ENCODE measurements at places on chromosomes 12 and 14. TPM values are rescaled to one million over a fixed set of nuclear protein-coding genes. Genes with fewer than 3 reads are reported as not detected.

GRCh38 chr12:50055831-50056638 lies 1.4 kb upstream of the ASIC1 start:
- H3K36me3 ChIP-seq = no peaks in the 10 kb centered on the region
- DNase-seq = peak; percentile 59
- peaks cover 21% of the 10 kb centered on the region for H3K4me1 ChIP-seq
- H3K27ac ChIP-seq = no peak overlapping the region
- H3K27me3 ChIP-seq = peaks cover 4% of the 10 kb centered on the region

DNA sequence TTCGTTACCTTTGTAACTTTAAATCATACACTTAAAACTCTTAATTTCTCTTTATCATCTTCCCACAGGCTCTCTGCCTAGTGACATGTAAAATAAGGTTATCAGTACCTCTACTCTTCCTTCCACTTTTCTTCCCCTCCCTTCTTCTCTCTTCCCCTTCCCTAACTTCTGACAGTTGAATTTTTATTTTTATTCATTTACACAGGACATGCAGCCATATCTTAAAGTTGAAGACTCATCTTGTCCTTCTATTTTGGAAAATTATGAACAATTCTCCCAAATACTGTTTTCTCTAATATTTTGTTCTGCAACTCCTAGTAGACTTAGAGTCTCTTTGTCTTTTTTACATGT lies 263.9 kb downstream of the FBXL14 start:
- H3K36me3 ChIP-seq = no peaks in the 10 kb centered on the region
- H3K27ac ChIP-seq = no peak overlapping the region
- no peak overlapping the region for H3K4me3 ChIP-seq

DNA sequence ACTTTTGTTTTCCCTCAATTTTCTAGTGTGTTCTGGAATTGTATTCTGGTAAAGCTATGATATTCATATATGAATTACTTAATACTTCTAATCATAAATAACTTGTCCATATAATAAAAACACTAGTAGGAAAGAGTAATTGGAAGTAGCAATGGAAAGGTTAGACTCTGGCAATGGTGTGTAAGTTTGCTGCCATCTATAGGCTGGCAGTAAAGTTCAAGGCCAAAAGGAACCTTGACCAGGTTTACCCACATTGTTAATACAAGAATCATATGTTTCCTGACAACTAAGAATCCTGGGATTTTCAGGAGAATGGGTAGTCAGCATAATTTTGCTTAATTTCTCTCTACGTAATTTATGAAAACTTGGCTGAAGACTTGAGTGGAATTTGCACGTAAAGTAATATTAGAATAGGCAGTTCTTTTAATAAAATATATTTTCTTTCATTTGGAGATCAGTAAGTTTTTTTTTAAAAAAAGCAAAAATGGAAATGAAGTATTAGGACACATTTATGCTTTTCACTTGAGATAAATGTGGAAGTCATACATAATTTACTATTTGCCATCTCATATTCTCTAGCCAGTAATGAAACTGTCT lies 926.7 kb downstream of the GALC start:
- peak; percentile 22 for DNase-seq
- no peaks in the 10 kb centered on the region for H3K4me1 ChIP-seq
- H3K36me3 ChIP-seq = no peaks in the 10 kb centered on the region
- no peak overlapping the region for H3K27ac ChIP-seq
- no peak overlapping the region for H3K4me3 ChIP-seq

GRCh38 chr12:76400136-76400535 lies 51.9 kb upstream of the BBS10 start:
- no peak overlapping the region for H3K27ac ChIP-seq
- H3K4me3 ChIP-seq = no peak overlapping the region
- no peaks in the 10 kb centered on the region for H3K36me3 ChIP-seq
- H3K27me3 ChIP-seq = no peaks in the 10 kb centered on the region
- DNase-seq = no peak
- no peaks in the 10 kb centered on the region for H3K4me1 ChIP-seq

Gene TSPAN31
- total RNA-seq = 8.9 TPM

Data from A673 (cell line).